K562 (cell line): ENCODE measurements at places on chromosomes 5 and 9. TPM values are rescaled to one million over a fixed set of nuclear protein-coding genes. Genes with fewer than 3 reads are reported as not detected.

LRRC19 gene
- not detected in 2 replicates for total RNA-seq

- DNase-seq = no peak
Measured at GRCh38 chr9:68513385-68513784, 27.3 kb downstream of the TMEM252 start.

- no peak for DNase-seq
Measured at GRCh38 chr5:10017786-10018185, 231.9 kb downstream of the ATPSCKMT start.

DNA sequence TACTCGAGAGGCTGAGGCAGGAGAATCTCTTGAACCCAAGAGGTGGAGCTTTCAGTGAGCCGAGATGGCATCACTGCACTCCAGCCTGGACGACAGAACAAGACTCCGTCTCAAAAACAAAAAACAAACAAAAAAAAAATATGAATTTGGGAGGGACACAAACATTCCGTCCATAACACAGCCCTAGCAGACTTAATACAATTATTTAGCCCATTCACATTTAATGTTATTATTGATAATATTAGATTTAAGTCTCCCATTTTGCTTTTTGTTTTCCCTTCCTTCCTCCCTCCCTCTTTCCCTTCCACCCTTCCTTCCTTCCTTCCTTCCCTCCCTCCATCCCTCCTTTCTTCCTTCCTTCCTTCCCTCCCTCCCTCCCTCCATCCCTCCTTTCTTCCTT, 4.6 kb upstream of the CCNI2 start:
- DNase-seq = no peak

- no peak for DNase-seq
Measured at GRCh38 chr5:32724526-32724925, 13.4 kb downstream of the NPR3 start.
